HS-27A (cell line): ENCODE measurements at places on chromosomes 1 and 21.

GRCh38 chr1:64490213-64490818 is 20.4 kb downstream of the CACHD1 start:
- DNase-seq, result no peak

DNA sequence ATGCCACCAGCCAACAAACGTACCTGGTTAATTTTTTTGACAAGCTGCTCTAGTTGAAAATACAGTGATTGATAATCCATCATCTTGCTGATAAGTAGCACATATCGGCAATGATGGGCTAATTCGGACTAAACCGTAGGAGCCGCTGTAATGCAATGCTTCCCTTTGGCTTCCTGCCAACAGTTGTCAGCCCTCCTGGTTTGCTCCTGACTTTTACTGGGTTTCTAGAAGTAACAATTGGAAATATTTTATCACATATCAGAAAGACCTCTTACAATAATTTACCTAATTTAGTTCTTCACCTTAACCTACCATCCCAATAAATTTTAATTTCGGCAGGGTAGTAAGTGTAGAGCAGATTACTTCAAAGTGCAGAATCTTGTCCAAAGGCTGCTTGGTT is 148.5 kb downstream of the DHRS3 start:
- no peak for DNase-seq

DNA sequence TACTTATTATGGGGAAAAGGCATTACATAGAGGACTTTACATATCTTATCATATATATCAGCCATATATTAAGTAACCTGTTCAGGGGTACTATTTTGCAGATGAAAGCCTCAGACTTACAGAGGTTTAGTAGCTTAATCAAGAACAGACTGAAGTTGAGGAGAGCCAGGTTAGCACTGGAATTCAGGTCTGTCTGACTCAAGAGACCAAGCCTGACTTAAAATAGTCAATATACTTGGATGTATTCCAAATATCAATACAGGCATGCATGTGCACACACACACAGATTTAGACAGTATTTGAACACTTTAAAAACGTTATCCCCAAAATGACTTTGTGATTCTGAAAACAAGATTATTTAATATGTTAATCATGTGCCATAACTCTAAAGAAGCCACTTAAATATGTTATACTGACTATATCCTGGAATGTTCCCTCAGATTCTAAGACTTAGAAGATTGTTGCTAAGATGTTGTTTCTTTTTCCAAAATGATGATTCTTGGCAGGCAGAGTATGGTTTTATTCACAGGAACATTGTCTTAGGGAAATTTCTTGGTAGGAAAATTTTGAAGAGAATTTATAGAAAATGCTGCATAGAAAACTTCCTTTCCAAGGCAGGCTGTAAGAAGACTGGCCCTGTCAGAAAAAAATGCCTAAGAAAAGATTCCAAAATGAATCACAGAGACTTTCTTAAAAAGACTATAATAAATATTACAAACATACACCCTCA is 61.6 kb downstream of the ADAMTS1 start:
- DNase-seq, result no peak

DNA sequence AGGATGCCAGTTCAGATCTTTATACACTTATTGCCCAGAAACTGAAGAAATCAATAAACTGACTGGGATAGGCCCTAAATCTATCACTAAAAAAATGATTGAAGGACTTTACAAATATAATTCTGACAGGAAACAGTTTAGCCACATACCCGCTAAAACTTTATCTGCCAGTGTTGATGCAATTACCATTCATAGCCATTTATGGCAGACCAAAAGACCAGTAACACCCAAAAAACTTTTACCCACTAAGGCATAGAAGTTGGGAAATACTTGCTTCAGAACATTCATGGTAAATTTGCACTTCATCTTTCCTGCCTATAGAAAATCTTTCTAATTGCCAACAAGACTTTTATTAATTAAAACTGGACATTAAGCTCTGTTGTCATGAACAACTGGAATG is 15.0 kb upstream of the GPR25 start:
- no peak for DNase-seq

DNA sequence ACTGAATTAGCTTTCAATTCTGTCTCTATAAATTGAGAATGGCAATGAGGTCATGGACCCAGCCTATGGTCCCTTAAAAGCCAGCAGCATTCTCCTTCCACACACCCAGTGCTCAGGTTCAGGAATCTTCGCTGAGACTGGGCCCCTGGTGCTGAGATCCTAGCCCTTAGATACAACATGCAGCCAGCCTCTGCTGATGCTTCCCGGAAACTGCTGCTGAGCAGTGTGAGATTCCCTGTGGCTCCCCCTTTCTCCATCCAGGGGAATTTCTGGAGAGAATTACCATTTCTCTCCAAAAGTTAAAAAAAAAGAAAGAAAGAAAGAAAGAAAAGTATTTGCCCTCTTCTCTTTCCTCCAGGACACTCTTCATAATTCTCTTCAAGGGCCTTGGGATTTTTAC is 31.7 kb upstream of the RALGPS2 start:
- no peak for DNase-seq

DNA sequence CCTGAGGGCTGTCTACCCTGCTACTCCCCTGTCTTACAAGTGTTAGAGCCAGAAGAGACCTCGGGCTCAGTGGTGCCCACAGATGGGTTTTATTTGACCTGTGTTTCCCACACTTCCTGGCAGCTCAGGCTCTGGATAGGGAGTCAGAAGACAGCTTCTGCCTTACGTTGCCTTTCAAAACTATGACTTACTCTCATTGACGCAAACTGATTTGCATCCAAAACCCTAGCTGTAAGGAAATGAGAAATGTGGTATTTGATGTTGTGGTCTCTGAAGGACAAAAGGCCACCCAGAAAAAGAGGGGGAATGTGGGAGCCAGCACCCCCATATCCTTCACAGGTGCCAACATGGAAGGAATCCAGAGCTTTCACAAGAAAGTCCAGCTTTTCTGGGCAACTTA is 180.2 kb downstream of the ATG4C start:
- DNase-seq, result no peak

- no peak for DNase-seq
These were observed 132.6 kb downstream of the MRPS6 start for GRCh38 chr21:34205811-34206571.

GRCh38 chr1:56849750-56850149 is 4.8 kb upstream of the C8A start:
- DNase-seq, result no peak

- DNase-seq, result no peak
These were observed 65.6 kb upstream of the RRP15 start for GRCh38 chr1:218219460-218219859.

GRCh38 chr1:158509471-158510156 is 37.6 kb downstream of the OR10R2 start:
- no peak for DNase-seq

DNA sequence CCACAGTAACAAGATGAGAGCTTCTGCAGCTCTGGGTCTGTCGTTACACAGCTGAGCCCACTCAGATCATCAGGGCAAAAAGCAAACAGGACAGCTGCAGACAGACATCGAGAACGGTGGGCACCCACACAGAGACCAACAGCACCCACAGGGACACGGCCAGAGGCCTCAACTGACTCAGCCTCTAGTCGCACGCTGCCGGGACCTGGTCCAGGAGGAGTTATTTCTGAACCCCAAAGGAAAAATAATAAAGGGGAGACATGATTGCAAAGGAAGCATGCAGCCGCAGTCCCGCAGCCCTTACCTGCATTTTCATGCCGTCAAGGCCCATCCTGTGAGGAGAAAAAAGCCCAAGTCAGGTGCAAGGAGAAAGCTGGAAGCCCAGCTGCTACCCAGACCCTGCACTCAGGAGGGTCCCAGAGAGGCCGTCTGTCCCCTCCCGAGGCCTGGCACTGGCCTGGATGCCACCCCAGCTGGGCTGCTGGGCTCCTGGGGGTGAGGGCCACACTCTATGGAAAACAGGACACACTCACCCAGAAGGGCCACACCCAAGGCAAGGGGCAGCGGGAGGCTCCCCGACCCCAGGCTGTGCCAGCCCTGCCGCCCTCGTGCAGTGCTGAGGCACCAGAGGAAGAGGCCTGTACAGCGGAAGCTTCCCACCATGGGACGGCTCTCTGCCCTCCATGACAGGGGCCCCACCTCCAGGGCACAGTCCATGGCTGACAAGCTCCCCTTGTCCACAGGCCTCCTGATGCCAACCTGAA is 15.7 kb downstream of the LSS start:
- DNase-seq, result no peak

DNA sequence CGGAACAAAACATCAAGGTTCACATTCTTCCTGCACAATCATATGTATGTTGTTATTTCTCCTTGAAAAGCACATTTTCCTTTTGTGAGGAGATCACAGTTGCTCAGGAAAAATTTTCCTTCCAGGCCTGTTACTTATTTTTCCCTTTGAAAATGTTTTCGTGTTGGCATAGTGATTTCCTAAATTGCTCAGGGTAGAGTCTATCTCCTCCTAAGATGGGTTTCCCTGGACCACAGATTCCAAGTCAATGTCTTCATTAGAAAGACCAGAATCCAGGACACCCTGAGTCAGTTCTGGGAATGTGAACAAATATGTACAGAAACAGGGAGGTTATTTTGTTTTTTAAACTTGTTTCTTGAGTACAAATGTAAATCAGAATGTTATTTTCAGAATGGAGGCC is 94.3 kb upstream of the C1orf105 start:
- DNase-seq, result no peak

DNA sequence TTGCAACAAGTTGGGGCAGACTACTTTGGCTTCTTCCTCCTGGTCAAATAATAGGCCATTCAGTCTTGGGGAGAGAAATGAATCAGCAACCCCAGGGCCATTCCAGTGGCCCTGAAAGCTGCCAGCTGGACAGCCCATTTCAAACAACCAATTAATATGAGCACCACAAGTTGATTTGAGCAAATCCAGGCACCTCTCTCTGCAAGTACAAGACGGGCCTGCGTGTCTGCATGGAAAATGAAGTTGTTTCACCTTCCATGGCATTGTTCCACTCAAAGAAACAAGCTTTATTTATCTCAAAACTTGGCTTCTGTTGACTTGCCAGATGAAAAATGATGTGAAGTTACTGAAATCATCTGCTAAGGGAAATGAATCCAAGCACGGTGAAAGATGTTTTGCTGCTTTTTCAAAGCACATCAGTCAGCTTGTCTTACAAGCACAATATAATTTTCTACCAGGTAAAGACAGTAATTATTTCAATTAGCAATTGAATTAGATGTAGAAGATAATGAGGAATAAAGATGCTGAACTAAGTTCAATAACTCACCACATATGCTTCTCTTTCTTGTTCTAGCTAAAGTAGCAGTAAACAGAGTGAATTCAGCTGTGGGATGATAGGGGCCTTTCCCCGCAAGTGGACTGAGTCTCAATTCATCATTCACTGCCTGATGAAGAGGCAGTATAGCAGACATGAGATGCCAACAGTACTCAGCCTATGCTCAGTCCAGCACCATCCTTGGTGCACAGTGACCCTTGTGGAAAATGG is 95.2 kb upstream of the SSX2IP start:
- DNase-seq, result no peak

DNA sequence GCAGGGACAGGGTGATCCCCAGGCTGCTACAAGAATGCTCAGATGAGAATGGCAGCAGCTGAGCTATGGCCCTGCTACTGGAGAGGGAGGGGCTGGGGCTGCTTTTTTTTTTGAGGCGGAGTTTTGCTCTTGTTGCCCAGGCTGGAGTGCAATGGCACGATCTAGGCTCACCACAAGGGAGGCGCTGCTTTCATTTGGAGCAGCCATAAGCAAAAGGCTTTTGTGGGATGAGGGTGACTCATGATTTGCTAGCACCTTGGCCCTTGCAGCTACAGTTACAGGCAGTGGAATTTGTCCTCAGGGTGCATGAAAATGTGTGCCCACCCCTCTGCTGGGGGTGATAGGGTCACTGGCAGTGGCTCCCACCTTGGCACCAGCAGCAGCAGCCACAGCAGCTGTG is 32.4 kb upstream of the CYP4A22 start:
- DNase-seq, result no peak

DNA sequence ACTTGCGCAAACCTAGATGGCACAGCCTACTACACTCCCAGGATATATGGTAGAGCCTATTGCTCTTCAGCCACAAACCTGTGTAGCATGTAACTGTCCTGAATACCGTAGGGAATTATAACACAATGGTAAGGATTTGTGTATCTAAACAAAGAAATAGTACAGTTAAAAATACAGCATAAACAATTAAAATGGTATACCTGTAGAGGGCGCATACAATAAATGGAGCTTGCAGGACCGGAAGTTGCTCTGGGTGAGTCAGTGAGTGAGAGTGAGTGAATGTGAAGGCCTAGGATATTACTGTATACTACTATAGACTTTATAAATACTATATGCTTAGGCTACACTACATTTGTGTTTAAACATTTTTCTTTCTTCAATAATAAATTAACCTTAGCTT is 99.3 kb downstream of the PLD5 start:
- DNase-seq, result no peak

GRCh38 chr1:172931761-172932160 is 119.0 kb downstream of the TNFSF18 start:
- no peak for DNase-seq

GRCh38 chr1:218785928-218786327 is 387.8 kb upstream of the LYPLAL1 start:
- no peak for DNase-seq

DNA sequence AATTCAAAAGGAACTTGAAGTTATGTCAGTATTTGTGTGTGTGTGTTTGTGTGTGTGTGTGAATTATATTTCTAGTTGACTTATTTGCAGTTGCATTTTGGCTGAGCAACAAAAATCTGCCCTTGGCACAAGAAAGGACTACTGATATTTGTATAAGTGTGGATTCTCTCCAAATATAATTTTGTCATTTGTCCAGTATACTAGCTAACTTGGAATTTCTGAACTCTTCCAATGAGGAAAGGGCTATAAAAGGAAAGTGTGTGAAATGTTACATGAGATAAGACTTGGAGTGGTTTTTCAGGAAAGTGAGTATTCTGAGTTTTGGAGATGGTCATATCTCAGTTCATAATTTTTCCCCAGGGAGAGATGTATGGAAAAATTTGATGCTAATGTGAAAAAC is 1384.1 kb upstream of the B3GALT2 start:
- DNase-seq, result no peak

DNA sequence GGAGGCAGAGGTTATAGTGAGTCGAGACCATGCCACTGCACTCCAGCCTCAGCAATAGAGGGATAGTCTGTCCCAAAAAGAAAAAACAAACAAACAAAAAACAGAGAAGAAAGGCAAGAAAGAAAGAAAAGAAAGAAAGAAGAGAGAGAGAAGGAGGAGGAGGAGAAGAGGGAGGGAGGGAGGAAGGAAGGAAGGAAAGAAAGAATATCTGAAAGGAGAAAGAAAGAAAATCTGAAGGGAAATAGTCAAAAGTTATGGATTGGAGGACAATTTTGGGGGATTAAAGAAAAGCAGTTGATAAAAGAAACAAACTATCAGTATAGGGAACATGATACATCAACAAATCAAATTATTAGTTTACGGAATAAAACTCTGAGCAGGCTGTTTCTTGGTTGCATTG is 67.4 kb upstream of the TBX15 start:
- DNase-seq, result no peak

- no peak for DNase-seq
These were observed 98.3 kb downstream of the BACH1 start for GRCh38 chr21:29396951-29397455.

GRCh38 chr1:206864939-206865671 is at the start of gene IL20:
Gene IL20, plus strand, starts transcription at chr1:206865623. Its CDS starts 230 bp downstream, at chr1:206865853.
- DNase-seq, result peak; percentile 43

- DNase-seq, result no peak
These were observed 102.4 kb downstream of the PTGER3 start for GRCh38 chr1:70945251-70945650.

GRCh38 chr1:184532199-184532598 is 145.4 kb downstream of the C1orf21 start:
- no peak for DNase-seq

GRCh38 chr1:29690156-29690555 is 453.8 kb downstream of the PTPRU start:
- DNase-seq, result no peak
